ENCODE measurements at places on chromosomes 5 and 9. TPM values are rescaled to one million over a fixed set of nuclear protein-coding genes. Genes with fewer than 3 reads are reported as not detected.
A peak's percentile ranks its signal among the peaks of the same experiment; 100 is the strongest.

Gene LECT2
- total RNA-seq, result not detected

Gene INSL6
- total RNA-seq, result not detected

Gene BTNL8
- total RNA-seq, result not detected

Gene GALNT12
- 2.6 TPM for total RNA-seq

Gene CDH12
- not detected for total RNA-seq

Gene CKS2
- 16.3 TPM for total RNA-seq

GRCh38 chr9:89397471-89397870 is 79.2 kb downstream of the SECISBP2 start:
- no peak for DNase-seq

- DNase-seq, result no peak
These were observed 110.6 kb downstream of the GADD45G start for GRCh38 chr9:89715318-89715858.

- DNase-seq, result no peak
These were observed 31.1 kb downstream of the PCSK5 start for GRCh38 chr9:75921391-75922127.

GRCh38 chr9:71680189-71680980 is 87.9 kb downstream of the CEMIP2 start:
- DNase-seq, result peak; percentile 34

- DNase-seq, result no peak
These were observed 52.6 kb downstream of the FREM1 start for GRCh38 chr9:14857449-14858305.

- no peak for DNase-seq
These were observed 125.3 kb upstream of the TMEM161B start for GRCh38 chr5:88393716-88394535.

DNA sequence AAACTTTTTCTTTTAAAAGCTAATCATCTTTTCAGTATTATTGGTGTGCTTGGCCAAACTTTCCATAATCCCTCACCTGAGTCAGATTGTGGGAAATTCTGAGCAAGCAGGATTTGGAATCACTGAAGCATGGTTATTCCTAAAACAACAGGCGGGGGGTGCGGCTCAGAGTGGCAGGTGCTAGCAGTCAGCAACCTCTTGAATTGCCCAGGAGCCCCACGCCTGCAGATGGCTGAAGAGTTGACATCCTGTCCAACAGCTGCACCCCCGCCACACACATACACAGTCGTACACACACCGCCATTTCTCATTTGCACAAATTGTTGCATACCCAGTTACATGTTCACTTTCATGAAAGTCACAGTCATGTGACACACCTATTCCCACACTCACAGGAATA is 96.6 kb downstream of the LHX2 start:
- no peak for DNase-seq

GRCh38 chr5:128225245-128226030 is 141.9 kb downstream of the SLC12A2 start:
- DNase-seq, result no peak

- peak; percentile 9 for DNase-seq
These were observed 150.6 kb upstream of the EDIL3 start for GRCh38 chr5:84535281-84535680.

DNA sequence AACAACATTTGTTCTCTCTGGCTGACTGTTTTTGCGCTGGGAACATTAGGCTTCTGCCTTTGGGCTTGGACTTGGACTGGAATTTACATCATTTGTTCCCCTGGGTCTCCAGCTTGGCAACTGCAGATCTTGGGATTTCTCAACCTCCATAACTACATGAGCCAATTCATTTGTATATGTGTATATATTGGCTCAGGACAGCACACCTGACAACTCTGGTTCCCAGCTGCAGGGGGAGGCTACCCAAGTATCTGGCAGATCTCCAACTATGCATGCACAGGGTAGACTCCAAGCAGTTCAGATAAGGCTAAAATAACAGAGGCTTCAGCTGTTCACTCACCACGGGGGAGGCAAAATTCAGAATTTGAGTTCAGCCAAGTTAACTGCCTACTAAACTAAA is 31.6 kb upstream of the F2RL1 start:
- peak; percentile 60 for DNase-seq

- DNase-seq, result no peak
These were observed 214.0 kb downstream of the MCTP1 start for GRCh38 chr5:95070866-95071265.

DNA sequence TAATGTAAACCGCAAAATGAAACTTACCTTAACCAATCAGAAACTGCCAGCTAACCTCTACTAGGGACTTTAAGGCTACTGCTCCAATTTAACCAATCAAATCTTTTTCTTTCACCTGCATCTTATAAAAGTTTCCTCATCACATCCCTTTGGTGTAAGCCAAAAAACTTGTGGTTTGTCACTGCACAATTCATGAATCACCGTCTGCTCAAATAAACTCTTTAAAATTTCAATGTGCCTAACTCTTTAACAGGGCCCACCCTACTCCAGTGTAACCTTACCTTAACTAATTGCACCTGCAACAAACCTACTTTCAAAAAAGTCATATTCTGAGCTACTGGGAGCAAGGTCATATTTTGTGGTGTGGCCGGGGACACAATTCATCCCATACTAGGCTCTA is 172.2 kb upstream of the GRAMD2B start:
- DNase-seq, result peak; percentile 10

DNA sequence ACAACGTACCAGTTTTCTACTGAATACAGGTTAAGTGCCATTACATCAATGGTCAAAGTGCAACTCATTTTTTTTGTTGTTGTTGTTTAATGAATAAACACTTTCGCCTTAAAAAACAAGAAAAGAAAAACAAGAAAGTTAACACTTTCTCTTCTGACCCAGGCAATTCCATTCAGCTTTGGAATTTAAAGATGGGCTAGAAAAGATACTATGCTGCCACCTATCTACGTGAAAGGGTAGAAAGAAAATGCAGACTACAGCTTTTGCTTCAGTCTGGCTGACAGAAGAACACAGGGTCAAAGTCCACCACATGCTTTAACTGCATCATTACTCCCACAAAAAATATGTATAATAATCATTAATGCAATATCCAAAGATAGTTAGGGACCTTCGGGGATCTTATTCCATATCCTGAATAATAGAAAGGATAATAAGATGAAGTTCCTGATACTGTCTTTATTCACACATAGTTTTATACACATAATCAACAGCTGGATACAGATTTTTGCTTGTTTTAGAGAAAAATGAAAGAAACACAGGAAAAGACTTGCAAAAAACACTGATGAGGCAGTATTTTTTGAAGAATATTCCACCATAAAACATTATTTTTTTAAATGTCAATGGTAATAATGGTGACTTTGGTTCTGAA is 40.4 kb downstream of the ZDHHC21 start:
- DNase-seq, result peak; percentile 26

DNA sequence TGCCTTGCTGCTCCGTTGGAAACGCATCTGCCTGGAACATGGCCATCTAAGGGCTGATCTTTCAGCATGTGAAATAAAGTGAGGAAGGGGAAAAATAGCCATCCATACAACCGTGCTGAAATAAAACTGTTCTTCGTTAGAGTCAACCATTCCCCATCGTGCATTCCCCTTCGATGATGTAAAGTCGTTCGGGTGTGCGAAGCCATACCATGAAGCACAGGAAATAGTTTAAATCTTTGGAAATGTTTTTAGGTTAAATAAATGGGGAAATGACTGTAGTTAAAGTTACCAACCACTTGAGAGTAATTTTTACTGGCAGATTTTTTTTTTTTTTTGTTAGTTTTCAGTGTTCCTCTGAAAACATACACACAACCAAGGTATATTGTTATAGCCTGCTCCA is 302.5 kb downstream of the SH3GL2 start:
- no peak for DNase-seq

- DNase-seq, result no peak
These were observed 25.1 kb upstream of the PRDM12 start for GRCh38 chr9:130639124-130639765.

DNA sequence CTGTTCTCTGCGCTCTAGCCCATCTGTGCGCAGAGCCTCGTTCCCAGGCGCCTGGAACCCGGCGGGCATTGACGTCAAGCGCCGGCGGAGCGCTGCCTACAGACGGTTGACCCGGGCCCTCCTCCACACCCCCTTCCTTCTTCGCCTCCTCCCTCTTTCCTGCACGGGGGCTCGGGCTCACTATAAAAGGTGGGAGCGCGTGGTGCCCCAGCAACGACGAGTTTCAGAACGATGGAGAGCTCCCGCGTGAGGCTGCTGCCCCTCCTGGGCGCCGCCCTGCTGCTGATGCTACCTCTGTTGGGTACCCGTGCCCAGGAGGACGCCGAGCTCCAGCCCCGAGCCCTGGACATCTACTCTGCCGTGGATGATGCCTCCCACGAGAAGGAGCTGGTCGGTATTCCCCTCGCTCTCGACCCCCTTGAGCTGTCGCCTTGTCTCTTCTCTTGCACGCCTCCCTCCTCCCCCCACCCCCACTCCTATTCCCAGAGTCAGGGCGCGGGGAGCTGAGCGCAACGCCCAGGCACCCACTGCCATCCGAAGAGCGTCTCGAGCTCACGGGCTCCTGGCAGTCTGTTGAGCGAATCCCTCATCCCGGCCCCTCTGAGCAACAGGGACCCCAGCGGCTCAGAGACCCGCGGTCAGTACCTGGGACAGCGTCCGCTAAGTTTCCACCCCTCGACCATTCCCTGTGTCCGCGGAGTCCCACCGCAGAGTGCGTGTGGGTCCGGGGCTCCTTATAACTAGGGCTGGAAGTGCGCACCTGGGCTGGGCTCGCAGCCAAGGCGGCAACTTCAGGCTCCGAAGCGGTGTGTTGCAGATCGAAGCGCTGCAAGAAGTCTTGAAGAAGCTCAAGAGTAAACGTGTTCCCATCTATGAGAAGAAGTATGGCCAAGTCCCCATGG is at the start of gene CARTPT:
Gene CARTPT (plus strand): TSS at position 213 of the 902 bp plus-strand sequence. CDS start 19 bp downstream, at position 232.
- DNase-seq, result no peak

DNA sequence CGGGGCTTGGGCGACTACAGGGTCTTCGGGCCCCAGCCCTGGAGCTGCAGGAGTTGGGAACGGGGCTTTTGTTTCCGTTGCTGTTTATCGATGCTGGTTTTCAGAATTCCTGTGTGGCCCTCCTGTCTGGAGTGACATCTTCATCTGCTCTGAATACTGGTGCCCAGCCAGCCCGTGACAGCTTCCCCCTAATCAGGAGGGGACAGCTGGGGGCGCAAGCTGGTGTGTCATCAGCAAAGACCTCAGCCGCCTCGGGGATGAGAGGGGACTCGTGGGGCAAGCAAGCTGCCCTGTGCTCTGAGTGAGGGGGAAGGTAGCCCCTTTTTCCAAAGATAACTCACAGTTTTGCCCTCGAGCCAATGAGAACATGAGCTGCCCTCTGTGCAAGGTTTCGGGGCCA is 110.7 kb downstream of the RXRA start:
- DNase-seq, result no peak

DNA sequence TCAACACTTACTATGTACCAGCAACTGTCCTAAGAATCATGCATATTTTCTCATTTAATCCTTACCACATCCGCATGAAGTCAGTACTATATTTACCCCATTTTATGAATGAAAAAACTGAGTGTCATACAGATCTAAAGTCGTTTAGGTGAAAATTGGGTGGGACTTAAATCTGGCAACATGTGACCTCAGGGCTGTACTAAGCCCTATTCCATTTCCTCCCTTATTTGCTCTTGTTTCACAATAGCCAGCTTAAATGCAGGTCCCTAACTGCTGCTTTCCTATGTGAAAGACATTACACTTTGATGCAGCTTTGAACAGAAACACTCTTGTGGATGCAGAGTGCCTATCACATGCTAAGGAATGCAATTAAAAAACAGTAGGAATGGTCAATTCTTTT is 2.5 kb upstream of the RAB14 start:
- no peak for DNase-seq
